ENCODE measurements at places on chromosomes 13 and 19.

DNA sequence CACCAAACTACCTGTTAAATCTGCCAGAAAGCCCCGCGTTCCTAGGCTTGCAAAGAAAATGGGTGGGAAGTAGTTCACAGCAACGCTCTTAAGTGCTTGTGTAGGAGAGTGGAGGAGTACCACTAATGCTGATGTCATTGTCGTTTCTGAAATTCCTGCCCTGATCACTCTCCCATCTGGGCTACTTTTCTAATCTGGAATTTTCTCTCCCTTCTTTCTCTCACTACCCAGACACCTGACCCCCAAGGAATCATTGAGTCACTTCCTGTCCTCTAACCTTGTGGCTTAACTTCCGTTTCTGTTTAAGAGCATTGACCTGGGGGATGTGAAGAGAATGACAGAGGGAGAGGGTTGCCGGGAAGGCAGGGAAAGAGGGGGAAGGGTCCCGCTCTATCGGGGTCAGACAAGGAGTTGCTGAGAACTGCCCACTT is 98.7 kb downstream of the STARD13 start:
- no peak for DNase-seq

DNA sequence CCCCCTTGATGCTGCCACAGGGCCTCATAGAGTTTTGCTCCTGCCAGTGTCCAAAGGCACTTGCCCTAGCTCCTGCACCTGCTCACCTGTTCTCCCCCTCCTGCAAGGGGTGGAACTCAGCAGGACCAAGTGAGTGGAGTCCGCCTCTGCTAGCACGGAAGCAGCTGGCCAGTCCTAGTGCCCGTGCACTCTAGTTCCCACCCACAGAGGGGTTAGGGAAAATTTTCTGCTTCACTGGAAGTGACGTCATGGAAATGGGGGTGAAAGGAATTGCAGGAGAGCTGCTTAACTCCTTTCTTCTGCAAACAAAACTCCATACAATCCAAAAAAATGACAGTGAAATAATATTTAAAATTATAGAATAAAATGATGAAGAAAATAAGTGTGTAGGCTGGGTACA is 609.7 kb upstream of the SLITRK1 start:
- no peak for DNase-seq

DNA sequence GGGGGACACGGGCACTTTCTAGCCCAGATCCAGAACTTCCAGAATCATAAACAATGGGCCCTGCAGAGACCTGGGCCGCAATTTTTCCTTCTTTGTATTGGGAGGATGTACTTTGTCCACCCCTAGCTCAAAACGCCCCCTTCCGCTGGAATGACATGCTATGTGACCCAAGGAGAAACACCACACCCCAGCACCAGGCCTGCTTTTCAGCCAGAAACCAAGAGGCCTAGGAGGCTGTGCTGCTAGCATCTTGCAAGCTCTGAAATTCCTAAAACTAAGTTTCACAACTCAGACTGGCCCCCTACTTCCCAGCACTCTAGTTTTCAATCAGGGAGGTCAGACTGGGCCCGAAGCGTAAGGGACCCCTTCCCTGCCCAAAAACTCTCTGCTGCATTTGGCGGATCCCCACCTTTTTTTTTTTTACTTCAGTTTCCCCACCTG is 538 bp downstream of the LSM4 start:
- no peak for DNase-seq

- DNase-seq: no peak
These were observed 69.5 kb downstream of the SPACA7 start for GRCh38 chr13:112445411-112446271.

DNA sequence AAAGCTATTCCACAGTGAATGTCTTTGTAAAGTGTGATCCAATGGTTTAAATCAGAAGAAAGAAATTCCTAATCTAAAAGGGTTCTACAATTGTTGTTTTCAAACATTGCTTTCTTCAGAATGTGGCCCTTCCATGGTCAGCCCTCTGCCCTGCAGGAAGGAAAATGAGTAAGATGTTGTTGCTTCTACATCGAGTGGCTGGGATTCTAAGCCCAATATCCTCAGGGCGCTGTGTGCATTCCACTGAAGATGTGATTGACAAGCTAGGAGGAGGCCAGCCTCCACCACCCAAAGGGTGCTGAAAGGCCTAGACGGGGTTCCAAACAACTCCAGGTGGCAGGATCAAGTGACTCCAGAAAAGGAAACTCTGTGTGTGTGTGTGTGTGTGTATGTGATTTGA is 316.9 kb upstream of the TSHZ3 start:
- no peak for DNase-seq

DNA sequence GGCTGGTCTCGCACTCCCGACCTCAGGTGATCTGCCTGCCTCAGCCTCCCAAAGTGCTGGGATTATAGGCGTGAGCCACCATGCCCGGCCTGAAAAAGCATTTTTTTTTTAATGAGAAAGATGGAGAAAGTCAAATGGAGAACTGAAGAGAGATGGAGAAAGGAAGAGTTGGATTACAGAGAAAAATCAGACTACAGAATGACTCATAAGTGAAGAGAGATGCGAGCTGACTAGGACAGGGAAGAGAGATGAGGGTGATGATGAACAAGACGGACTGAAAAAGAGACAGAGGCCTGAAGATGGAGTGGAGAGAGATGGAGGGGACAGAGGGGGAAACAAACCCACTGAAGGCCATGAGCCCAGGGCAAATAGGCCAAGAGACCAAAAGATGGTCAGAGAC is 1.5 kb downstream of the DHX34 start:
- DNase-seq: no peak

DNA sequence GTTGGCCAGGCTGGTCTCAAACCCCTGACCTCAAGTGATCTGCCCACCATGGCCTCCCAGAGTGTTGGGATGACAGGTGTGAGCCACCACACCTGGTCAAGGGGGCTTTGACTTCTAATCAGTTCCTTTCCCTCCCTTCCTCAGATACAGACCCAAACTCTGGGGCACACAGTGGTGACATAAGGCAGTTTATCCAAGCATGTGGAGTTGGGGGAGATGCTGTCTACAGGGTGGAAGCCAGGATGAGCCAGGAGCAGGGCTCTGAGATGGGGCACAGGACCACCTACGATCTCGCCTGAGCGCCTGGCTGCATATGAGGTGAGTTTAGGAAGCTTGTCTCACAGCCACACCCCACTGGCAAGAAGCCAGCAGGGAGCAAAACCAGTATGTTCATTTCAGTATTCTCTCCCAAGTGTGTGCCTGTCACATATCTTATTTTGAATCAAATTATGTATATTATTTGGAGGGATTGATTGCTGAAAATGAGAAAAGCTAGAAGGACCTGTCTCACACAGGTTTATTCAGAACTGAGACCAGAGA is 67.7 kb downstream of the KCTD15 start:
- DNase-seq: no peak

DNA sequence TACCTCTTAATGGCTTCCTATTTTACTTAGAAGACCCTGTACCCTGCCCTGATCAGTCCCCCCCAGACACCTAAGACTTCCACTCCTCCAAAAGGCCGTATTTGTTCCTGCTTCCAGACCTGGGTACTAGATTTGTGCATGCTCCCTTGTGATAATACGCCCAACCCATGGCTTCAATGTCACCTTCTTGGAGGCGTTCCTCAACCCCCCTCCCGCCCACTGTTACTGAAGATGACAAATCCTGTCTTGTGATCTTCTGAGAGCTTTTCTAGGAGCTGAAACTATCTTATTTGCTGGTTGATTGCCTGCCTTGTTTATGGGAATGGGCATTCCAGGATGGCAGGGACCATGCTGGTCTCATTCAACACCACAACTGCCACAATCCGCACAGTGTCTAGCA is 9.4 kb downstream of the SLC25A23 start:
- DNase-seq: no peak

DNA sequence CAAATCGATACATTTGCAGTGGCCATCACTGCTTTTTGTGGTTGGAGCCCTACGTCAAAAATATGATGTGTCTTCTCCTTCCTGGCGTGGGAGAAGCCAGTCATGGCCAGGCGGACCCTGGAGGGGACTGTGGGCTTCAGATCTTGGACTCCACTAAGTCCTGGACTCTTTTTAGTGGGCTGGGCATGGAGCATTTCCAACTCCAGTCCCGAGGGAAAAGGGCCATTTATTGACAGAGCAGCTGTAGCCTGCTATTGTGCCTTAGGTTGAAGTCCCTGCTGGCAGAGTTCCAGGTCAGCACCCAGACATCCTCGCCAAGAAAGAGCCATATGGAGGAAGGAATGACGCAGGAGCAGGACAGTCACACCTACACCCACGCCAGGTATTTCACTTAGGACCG is 179.2 kb upstream of the ZNF507 start:
- DNase-seq: no peak

GRCh38 chr19:1470305-1471009 is 8.6 kb downstream of the C19orf25 start:
- peak; percentile 80 for DNase-seq

GRCh38 chr19:3342246-3342645 is 24.1 kb upstream of the NFIC start:
- no peak for DNase-seq

DNA sequence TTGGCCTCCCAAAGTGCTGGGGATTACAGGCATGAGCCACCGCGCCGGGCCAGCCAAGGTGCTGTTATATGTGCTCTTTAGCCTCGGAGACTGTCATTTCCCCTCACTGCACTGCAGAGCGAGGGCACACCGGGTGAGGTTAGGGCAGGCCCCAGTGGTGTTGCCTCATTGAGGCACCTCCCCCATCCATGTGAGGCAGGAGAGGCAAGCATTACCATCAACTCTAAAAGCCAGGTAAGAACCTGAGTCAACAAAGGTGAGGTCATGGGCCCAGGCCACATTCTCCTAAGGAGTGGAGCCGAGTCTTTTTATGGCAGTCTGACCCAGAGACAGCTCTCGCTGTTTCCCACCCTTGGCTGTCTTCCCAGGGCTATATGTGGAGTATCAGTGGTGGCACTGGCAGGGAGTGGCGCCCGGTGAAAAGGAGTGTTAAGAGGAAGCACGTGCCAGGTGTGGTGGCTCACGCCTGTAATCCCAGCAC is 10.9 kb downstream of the B3GNT8 start:
- DNase-seq: no peak

- no peak for DNase-seq
These were observed 854 bp downstream of the RNASEH2B start for GRCh38 chr13:50910485-50910805.

DNA sequence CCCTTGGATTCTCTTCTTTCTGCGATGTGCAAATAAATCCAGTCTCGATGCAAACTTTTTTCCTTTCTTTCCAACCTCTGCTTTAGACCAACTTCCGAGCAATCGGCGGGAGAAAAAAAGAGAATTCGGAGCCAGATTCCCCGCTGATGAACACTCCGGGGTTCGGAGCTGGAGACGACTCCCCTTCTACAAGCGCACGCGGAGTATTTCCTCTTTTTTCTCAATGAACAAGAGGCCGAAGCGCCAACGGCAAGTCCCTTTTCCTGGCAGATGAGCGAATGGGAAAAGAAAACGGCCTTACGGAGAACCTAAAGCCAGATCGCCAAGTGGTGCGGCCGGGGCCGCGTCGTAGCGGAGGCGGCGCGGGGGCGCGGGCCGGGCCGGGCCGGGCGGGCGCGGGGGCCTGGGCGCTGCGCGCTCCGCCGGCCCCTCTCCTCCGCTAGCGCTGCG is 250 bp downstream of the SPRY2 start:
- no peak for DNase-seq

GRCh38 chr13:30224732-30225131 is 82.6 kb downstream of the KATNAL1 start:
- no peak for DNase-seq

DNA sequence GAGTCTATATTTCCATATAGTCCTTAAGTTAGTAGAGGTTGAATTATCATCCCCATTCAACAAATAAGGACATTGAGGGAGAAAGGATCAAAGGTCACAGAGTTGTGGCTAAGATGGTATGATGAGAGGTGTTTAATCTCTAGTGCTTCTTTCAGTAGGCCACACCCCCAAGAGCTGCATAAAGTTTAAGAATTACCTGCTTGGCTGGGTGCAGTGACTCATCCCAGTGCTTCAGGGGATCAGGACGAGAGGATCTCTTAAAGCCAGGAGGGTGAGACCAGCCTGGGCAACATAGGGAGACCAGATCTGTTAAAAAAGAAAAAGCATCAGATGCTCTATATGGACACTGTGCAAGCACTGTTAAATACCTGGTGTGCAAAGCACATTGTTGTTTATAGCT is 560.0 kb upstream of the KLHL1 start:
- DNase-seq: no peak

DNA sequence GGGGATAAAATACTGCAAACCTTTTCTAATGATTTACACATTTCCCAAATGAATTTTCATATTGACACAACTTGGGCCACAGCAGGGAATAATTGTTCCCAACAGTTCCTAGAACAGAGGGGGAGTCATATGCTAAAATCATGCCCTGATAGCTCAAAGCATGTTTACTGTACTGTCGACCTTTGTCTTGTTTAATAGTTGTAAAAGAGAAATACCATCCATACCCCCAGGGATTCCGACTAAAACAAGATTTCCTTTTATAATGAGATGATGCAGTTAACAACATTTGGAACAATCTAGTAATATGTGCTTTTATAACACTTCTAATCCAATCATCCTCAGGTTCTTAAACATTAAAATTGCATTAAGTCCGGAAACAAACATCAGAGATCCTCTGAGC is 759.7 kb downstream of the OLFM4 start:
- DNase-seq: no peak

DNA sequence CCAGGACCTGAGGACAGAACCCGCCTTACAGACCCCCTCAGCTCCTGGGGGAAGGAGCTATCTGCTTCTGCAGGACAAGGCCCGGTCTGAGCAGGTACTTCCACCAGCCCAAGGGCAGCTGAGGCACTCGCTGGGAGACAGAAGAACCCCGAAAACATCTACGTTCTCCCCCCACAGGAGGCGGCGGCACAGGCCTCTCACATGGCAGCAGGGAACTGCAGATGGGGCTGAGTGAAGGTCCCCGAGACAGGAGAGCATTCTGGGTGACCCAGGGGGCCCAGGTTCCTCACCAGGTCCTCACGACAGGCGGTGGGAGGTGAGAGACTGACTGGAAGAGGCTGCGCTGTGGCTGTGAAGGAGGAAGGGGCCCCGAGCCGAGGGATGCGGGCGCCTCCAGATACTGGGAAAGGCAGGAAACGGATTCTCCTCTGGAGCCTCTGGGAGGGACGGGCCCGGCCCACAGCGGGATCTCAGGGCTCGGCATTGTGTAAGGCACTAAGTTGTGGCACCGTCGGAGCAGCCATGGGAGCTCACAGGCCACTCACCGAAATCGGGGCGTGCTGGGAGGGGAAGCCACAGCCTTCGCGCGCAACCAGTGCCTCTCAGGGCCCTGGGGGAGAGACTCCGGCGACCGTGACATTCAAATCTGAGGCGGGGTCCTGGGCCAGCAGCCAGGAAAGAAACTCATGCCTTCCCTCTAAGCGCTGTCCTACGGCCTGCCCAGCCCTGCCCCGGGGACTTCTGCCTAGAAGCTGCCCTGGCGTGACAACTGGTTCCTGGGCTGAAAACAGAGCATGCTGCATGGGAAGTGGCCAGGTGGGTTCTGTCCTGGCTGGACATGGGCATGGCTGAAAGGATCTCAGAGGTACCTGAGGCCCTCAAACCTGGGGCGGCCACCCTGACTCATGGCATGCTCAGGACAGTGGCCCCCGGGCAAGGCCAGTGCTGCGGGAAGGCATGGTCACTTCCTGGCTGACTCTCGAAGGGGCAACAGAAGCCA is 14.0 kb downstream of the RPL36 start:
- peak; percentile 17 for DNase-seq
